ENCODE measurements at places on chromosomes 4 and X.

- DNase-seq: no peak
Measured at GRCh38 chr4:8847331-8847730, 24.3 kb downstream of the HMX1 start.

- DNase-seq: no peak
Measured at GRCh38 chr4:142812091-142812490, 34.0 kb downstream of the INPP4B start.

GRCh38 chrX:140821280-140821679 is 111.7 kb downstream of the LINC00632 start:
- no peak for DNase-seq

- DNase-seq: no peak
Measured at GRCh38 chrX:15977644-15978043, 123.0 kb upstream of the AP1S2 start.

DNA sequence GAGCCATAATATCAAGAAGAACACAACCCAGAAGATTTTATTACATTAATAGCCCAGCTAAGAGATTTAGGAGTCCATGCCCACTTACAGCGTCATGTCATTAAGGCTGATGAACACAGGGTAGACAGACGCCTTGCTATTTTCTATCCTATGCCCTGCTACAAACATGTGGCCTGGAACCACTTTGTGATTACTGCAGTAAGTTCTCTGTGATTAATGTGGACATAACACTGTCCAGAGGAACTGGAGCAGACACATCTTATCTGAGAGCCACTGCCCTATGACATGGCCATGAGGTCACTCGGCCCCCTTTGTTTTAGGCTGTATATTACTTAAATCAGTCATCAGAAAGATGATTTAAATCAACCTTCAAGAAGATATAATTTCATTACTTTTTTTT is 211.7 kb downstream of the MAML3 start:
- no peak for DNase-seq

DNA sequence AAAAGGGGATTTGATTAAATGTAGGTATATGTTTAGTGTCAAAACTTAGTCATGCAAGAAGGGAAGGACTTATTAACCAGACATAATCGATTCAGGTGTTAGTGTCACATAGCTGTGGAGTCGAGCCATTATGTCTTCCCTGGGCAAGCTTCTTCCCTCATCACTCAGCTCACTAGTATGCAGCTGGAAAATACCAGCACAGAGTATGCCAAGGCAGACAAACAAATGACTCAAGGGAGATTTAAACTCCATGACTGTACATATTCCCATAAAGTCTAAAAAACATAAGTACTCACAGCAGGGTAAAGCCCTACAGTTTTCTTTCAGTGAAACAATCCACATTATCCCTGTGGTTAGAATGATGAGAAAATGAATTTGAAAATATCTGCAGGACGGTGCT is 304.5 kb downstream of the CBLL2 start:
- no peak for DNase-seq

GRCh38 chr4:63580796-63581475 is 828.3 kb downstream of the TECRL start:
- no peak for DNase-seq

DNA sequence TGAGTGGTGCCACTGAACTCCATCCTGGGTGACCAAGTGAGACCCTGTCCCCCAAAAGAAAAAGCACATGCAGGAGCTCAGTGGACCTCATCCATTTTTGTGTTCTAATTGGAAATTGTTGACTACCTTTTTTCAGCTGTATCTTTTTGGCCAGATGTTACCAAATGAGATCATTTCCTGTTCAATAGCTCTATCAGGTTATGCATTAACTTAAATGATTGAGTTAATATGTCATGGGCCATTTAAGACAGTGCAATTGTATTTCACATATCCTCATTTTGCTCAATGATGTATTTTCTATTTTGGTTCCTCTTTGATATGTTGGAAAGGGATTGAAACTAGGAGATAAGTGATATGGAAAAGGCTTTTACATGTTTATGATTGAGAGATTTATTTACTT is 26.2 kb upstream of the RHOH start:
- DNase-seq: no peak

DNA sequence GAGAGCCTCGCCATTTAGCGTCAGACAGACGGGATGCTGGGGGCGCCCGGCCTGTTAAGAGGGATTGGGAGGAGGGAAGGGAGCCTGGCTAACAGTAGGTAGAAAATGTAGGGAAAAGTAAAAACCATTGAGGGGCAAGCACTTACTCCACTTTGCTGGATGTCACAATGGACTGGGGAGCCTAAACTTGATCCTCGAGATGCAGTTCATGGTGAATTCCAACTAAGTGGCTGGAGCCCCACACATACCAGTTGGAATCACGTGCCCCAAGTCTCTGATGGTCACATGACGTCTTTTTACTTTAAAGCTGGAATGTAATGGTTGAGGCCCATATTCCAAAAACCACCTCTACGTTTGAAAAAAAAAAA is 1.5 kb downstream of the PLS3 start:
- no peak for DNase-seq

GRCh38 chrX:78106651-78106986 is 2.6 kb downstream of the PGK1 start:
- no peak for DNase-seq

DNA sequence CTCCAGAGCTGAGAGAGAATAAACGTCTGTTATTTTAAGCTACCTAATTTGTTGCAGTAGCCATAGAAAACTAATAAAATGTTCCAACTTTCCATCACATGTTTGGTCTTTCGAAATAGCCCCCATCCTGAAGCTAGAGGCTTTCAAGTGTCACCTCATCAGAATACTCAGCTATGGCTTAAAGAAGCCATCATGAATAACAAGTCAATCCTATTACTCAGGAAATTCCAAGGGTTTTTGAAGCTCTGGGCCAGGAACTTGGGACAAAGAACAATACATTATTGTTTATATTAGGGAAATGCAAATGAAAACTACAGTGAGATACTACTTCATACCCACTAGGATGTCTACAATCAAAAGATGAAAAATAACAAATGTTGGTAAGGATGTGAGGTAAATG is 42.2 kb downstream of the TBCK start:
- no peak for DNase-seq

GRCh38 chr4:930028-930551 is 2.0 kb downstream of the GAK start:
- DNase-seq: no peak

DNA sequence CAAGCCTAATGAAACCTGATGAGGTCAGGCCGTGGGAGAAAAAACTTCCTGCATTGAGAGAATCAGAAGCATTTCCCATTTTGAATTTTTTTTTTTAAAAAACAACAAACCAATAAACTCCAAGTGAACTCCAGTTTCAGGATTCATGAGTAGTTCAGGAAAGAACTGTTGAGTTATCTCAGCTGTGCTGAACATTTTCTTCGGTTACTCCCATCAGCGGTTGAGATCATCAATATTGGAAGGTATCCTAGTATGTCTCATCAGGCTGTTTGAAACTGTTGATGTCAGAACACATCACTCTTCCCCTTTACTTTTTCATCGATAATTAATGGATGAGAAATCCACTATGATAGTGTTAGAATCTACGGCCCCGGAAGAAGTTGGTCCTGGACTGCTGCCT is 82.4 kb upstream of the ADGRG2 start:
- no peak for DNase-seq

DNA sequence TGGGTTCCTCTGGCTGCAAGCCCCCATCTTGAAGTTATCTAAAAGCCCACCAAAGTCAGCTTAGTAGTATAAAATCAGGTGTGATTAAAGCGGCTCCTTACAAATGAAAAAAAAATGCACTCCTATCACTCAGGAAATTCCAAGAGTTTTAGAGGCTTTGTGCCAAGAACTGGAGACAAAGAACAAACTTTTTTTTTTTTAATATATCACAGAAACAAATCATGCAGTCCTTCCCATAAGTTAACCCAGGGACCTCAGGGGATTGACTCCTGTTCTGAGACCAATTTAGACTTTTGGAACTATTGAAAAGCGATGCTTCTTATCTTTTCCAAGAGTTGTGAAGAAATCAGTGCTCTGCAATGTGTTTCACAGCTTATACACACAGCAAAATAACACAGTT is 53.6 kb downstream of the HHIP start:
- DNase-seq: no peak

- no peak for DNase-seq
Measured at GRCh38 chrX:48107717-48108116, 22.7 kb upstream of the SPACA5B start.

GRCh38 chr4:41177016-41177415 is 37.3 kb downstream of the APBB2 start:
- no peak for DNase-seq

DNA sequence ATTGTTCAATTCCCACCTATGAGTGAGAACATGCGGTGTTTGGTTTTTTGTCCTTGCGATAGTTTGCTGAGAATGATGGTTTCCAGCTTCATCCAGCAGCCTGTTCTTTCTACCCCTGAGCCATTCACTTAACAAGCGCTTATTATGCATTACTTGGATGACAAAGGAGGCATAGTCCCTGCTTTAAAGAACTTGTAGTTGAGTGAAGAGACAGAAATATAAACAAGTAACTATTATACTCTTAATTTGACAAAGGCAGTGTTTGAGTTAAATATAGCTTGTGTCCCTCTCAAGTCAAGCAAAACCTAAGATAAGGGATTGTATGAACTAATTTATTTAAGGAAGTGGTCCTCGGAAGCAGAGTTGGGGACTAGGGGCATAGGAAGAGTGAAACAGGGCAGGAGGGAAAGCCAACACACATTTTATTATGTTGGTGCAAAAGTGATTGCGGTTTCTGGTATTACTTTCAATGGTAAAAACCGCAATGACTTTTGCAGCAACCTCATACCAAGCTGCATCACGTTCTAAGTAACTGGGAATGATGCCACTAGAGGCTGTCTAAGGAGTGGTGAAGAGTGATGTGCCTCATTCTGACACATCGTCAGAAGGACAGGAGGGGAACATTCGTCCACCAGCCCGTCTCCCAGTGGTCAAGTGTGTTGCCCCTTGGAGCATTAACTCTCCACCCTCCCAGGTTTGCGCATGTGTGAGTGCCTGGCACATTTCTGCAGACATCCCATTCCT is 41.8 kb downstream of the QDPR start:
- no peak for DNase-seq

DNA sequence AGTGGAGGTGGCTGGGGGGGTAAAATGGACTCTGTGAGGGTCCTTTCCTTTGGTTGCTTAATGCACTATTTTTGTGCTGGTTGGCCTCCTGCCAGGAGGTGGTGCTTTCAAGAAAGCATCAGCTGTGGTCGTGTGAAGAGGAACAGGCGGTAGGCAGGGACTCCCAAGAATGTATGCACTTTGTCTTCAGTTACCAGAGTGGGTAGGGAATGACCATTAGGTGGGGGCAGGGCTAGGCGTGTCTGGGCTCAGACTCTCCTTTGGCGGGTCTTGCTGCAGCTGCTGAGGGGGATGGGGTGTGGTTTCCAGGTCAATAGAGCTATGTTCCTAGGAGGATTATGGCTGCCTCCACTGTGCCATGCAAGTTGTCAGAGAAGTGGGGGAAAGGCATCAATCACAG is 509.0 kb downstream of the PCDH19 start:
- DNase-seq: no peak

DNA sequence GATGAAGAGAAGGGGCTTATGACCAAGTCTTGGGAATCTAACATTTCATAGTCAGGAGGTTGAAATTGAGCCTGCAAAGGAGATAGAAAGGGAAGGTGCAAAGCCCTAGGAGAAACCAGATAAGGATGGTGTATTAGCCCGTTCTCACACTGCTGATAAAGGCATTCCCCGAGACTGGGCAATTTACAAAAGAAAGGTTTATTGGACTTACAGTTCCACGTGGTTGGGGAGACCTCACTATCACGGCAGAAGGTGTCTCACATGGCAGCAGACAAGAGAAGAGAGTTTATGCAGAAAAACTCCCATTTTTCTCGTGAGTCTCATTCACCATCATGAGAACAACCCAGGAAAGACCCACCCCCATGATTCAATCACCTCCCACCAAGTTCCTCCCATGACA is 129.5 kb upstream of the LNX1 start:
- DNase-seq: no peak

DNA sequence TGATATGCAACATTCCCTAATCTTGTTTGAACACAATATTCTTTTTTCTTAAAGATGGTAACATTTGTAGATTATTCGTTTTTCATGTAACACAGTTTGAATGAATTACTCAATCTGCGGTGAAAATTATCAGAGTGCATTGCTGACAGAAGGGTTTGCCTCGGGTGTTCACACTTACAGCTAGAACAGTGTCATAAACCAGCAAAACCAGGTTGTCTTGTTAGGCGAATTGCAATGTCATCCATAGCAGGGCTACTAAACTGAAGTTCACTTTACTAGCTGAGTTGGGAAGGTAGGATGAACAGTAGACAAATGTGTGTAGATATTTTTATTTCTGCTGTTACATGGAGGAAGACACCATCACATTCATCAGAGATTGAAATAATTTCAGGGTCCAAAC is 98.9 kb downstream of the SLC39A8 start:
- no peak for DNase-seq

GRCh38 chr4:162931286-162931685 is 235.4 kb downstream of the NAF1 start:
- no peak for DNase-seq

GRCh38 chrX:22033818-22034217 is 1.7 kb downstream of the PHEX start:
- no peak for DNase-seq

- DNase-seq: no peak
Measured at GRCh38 chr4:74793757-74794381, 454 bp downstream of the BTC start.

GRCh38 chr4:105994061-105994460 is 98.8 kb downstream of the NPNT start:
- no peak for DNase-seq

- DNase-seq: peak; percentile 71
Measured at GRCh38 chrX:129961180-129962083, 21.0 kb upstream of the BCORL1 start.

GRCh38 chrX:79167462-79167861 is 23.0 kb downstream of the GPR174 start:
- DNase-seq: no peak

GRCh38 chr4:151888367-151888866 is 127.6 kb upstream of the GATB start:
- DNase-seq: peak; percentile 20

DNA sequence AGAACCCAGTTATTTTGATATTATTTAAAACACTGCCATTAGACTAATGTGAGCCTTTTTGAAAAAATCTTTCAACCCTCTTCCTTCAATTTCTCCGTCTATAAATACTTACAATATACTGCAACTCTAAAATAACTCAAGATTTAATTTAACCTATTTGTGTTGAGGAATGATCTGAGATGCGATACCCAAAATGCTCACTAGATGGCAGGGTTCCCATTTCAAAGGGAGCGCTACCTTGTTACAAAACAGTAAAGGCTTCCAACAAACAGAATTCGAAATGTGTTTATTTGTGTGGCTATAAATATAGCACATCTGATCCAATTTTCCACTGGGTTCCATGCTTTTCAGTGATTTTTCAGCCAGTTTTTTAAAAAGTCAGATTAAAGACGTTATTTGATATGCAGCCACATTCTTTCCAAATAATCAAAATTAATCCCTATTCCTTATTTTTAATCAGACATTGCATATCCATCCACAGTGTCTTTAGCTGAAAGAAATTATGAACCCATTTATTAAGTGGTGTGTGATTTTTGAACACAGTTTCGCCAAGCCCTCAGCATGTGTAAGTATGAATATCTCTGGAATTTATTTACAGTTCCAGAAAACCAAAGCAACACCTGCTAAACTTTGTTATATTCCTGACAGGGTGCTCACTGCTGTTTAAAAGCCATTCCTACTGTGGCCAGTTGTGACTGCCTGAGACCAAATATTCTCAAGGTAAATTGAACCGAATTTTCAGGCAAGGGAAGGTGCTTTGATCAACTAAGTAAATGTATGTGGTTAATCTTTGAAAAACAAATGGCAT is 668.0 kb upstream of the LCORL start:
- DNase-seq: peak; percentile 36
